ENCODE measurements at places on chromosomes 5 and 9.
A peak's percentile ranks its signal among the peaks of the same experiment; 100 is the strongest.

GRCh38 chr5:1097381-1097987 is 14.4 kb downstream of the SLC12A7 start:
- no peak for DNase-seq

GRCh38 chr5:111675201-111675934 is 81.6 kb downstream of the NREP start:
- DNase-seq = no peak

- DNase-seq = peak; percentile 54
These were observed 17.5 kb upstream of the DHFR start for GRCh38 chr5:80672140-80672736.

DNA sequence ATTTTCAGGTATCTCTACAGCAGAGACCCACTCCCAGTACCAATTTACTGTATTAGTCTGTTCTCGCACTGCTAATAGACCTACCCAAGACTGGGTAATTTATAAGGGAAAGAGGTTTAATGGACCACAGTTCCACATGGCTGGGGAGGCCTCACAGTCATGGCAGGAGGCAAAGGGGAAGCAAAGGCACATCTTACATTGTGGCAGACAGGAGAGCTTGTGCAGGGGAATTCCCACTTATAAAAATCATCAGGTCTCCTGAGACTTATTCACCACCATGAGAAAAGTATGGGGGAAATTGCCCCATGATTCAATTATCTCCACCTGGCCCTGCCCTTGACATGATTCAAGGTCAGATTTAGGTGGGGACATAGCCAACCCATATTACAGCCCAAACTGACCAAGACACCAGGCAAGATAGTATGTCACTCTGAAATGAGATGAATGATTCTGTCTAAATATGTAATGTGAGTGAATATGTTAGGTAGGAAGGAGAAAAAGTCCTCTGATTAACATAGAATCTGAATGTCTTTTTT is 182.5 kb upstream of the CDH12 start:
- DNase-seq = no peak

DNA sequence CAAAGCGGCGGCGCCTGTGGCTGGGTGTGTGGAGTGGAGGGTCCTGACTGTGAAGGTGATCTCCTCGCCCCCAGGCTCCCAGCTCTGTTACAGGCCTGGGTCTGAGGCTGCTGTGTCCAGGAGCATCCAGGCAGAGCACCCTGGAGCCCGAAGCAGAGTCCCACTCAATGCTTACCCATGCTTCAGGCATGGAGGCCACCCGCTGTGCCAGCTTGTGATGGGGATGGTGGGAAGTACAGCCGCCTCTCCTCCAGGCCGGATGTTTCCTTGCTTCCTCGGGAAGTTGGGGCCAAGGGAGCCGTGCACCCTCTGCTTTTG is 255.9 kb upstream of the IRX1 start:
- DNase-seq = no peak

DNA sequence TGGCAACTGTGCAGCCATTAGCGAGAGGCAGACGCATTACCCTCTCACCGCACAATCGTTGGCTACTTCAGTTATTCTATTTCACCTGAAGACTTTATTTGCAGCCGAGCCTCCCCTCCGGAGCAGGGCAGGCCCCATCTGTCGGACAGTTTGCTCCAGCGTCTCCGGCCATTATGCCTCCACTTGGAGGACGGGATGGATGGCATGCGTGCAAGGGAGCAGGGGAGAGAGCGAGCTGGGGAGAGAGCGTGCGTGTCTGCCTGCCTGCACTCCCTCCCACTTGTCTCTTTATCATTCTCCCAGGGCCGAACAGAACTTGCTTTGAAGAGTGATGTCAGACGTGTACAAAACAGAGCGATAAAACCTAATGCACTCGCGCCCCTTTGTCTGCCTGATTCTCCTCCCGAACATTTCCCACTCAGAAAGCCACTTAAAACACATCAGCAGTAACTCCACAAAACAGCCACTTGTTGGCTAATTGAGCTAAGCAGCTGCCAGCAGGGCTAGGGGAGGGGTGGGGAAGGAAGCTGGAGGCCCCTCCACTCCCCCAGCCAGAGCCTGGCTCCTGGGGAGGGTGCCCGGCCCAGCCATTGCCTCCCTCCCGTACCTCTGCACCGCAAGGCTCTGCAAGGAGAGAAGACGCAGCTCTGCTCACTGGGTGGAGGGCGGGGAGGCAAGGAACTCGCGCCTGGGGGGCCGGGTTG is 43.4 kb upstream of the FUBP3 start:
- DNase-seq = no peak

- no peak for DNase-seq
These were observed 139.9 kb upstream of the APC start for GRCh38 chr5:112597831-112598230.

- no peak for DNase-seq
These were observed 5.2 kb downstream of the MEF2C start for GRCh38 chr5:88877826-88878225.
